ENCODE measurements at places on chromosomes 7 and 10. TPM values are rescaled to one million over a fixed set of nuclear protein-coding genes. Genes with fewer than 3 reads are reported as not detected.

- DNase-seq: no peak
Observed at GRCh38 chr7:151433721-151434400, 6.1 kb downstream of the CRYGN start.

DNA sequence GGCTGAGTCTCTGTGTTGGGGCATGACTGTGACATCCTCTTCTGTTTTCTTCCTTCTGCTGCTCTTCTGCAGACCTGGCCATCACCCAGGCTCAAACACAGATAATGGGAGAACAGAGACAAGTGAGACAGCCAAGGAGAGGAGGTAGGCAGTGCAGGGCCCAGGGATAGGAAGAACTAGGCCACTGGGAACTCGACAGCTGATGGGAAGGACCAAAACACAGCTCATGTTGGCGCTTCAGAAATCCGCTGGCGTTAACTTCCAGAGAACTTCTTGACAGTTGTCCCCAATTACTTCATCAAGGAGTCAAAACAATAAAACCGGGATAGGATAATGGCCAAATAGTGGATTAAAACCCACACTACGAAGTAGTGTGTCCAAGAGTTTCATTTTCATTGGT, 97.0 kb upstream of the PALS2 start:
- DNase-seq: no peak

GRCh38 chr7:130959743-130960207, 225.8 kb upstream of the KLF14 start:
- peak; percentile 90 for DNase-seq

DNA sequence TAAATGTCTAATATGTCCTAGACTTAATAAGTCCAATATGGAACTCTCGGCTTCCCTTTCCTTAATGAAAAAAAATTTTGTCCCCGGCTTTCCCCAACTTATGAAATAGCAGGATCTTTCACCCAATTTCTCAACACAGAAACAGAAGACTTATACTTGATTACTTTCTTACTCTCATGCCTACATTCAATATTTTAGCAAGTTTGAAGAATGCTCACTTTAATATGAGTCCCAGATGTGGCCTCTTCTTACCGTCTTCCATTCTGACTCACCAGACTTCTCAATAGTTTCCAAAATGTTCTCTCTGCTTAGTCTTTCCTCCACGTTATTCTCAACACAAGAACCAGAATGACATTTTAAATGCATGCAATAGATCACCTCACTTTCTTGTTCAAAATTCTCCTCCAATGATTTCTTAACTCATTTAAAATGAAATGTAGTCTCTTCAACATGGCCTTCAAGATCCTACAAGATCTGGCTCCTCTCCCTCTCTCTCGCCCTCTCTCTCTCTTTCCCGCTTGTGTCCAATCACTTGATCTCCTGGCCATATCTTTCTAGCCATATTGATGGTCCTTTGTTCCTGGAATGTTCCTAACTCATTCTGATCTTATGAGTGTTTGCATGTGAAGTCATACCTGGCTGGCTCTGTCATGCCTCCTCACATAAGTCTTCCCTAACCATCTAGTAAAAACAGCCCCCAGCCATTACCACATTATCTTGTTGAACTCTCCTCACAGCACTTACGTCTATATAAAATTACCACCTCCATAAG, 119.7 kb upstream of the FAM3C start:
- DNase-seq: no peak

Gene ZNF467
- total RNA-seq: 2.4 TPM

Gene ABCC2
- 0.90 TPM for total RNA-seq

DNA sequence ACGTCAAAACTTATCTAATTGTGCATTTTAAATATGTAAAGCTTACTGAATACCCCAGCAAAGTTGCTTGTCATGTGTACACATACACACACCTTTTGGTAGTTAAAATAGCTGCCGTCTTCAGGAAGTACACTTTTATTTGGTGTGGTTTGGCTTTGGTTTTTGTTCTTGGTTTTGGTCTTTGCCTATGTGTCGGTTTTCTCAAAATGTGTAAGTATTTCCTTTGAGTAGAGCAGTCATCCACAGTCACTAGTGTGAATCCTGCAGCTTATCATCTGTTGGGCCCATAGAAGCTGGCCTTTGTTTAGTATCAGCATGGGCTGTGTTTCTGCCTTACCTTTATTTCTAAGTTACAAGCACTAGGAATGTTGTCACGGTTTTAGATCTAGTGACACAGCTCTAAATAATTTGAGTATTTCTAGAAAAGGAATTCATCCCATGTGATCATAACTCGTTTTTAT, 35.3 kb downstream of the NET1 start:
- peak; percentile 18 for DNase-seq

DNA sequence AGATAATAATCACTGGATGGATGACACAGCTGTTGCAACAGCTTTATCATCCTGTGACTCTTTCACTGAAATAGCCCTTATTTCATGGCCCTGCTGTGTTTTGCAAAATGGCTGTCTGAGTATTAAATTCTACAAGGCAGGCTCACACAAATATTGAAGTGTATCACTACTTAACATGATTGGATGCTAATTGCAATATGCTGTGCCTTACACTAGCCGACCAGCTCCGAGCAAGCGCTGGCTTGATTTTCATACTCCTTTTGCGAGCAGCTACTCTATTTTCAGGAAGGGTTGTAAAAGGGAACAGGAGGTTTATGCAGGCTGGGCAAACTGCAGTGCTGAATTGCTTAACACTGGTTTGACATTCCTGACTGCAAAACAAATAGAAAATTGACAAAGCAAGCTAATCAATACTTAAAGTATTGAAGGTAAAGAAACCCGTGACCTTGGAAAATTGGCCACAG, 121.6 kb downstream of the CACNB2 start:
- no peak for DNase-seq

DNA sequence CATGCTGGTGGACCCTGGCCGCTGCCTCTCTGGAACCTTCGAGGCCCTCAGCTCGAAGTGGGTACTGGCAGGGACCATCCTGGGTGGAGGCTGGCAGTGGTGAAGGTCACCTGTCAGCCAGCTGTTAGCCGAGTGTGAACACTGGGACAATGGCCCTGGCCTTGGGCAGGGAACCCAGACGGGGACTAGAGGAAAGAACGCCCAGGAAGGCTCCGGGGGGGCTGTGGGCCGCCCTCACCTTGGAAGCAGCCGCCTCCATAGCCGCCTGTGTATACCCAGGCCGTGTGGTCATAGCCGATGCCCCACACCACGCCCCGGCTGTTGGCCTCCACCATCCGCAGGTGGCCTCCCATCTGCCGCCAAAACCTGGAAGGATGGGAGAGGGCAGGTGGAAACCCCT, 17.6 kb downstream of the BHLHA15 start:
- no peak for DNase-seq

DNA sequence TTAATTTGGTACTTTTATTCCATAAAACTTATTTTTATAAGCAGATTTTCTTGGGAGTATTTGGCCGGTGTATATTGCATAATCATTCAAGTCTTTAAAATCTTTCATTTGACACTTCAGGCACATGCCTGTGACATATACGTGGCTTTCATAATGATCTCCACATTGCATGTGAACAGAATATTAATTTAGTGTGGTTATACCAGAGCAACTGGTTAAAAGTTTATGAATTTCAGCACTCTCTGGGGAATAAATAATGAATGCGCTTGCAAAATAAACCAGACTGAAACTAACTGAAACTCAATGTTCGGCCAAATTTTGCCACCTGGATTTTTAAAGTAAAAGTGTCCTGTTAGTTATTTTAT, 242.3 kb downstream of the GLI3 start:
- DNase-seq: no peak

- no peak for DNase-seq
Observed at GRCh38 chr7:154909241-154910105, 93.5 kb downstream of the PAXIP1 start.

Gene GSAP
- total RNA-seq: 1.5 TPM

- no peak for DNase-seq
Observed at GRCh38 chr7:82714883-82715282, 271.3 kb upstream of the CACNA2D1 start.

Gene ITGB8
- 1.2 TPM for total RNA-seq

DNA sequence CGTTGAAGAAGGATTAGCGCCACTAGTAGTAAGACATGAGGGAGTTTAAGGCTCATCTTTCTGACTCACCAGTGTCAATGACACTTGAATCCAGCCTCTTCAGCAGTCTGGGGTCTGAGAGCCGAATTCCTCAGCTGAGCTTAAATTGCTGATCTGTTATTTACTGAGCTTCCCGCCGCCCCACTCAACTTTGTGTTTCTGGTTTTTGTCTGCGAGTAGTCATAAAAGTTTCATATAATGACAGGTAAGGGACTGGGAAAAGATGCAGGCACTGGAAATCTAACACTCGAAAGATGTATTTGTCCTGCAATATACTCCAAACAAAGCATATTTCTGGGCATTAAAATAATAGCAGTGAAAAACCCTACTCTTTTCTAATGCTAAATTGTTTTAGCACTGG, 51.2 kb upstream of the RELN start:
- DNase-seq: no peak

GRCh38 chr7:66142996-66143395, 28.3 kb downstream of the CRCP start:
- DNase-seq: no peak

Gene ACSL5
- total RNA-seq: 0.17 TPM

Gene SLF2
- 17.4 TPM for total RNA-seq

DNA sequence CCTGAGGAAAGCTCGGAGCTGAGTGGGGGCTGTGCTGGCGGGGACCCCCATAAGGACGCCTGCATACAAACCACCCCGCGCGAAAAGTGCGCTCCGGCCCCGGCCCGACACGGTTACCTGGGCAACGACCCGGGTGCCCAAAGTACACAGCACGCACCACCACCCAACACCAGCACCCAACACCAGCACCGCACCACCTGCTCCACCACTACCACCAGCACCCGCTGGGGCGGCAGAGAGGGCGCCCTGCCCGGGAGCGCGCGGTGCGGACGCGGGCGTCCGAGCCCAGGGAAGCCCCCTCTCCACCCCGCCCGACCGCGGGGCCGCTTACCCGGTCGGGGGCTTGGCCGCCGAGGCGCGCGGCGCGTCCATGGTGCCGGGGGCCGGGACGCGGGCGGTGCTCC, 345 bp downstream of the COBL start:
- no peak for DNase-seq

GRCh38 chr10:132460071-132460470, 63.1 kb downstream of the PWWP2B start:
- no peak for DNase-seq

DNA sequence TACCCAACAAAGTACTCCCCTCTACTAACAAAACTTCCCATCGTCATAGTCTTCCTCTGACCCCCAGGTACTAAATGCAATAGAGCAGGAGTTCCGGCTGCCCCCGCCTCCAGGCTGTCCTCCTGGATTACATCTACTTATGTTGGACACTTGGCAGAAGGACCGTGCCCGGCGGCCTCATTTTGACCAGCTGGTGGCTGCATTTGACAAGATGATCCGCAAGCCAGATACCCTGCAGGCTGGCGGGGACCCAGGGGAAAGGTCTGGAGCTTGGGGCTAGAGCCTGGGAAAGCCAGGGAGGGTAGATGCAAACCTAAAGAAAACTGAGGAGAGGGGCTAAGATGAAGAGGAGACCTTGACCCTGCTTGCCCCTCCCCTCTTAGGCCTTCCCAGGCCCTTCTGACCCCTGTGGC, 15.3 kb downstream of the EPHB6 start:
- DNase-seq: no peak

DNA sequence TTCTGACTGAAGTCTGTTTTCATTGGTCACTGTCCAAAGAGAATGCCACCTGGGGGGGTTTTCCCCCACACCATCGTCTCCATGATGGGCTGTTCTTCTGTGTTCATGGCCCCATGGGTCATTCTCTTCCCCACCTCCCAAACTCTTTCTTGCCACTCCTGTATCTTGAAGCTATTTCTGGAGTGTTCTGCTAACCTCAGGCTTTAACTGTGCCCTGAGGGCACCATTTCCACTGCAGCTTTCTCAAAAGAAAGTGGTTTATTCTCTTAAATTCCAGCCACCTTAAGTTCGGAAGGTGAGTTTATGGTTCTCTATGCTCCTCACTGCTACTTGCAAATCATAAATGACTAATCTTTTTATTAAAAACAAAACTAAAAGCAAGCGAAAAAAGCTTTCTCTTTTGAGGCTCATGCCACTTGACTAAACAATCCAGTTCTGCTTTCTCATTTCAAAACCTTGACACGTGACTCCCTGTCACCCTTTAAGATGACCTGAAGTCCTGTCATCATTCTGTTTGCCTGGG, 7.4 kb upstream of the APBB1IP start:
- DNase-seq: no peak

DNA sequence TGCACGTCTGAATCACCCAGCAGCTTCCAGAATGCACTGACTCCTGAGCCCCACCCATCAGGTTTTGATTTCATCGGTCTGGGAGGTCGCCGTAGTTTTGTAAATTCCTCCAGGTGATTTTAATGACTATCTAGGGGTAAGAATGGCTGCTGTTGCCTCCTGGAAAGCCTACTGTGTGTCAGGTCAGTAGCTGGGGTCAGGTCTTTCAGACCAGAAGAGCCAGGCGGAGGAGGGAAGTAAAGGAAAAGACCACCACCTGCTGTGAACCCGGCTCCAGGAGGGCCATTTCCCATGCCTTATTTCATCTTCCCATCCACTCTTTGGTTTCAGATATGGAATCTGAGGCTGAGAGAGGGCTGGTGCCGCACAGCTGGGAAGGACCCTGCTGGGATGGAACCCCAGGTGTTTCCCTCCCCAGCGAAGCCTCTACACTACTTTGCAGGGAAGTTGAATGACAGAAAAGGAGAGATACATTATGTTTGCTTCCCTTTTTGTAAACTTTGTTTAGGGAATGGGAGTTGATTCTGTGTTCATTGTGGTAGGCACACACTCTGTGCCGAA, 19.8 kb downstream of the ADAMTS14 start:
- no peak for DNase-seq

GRCh38 chr7:90832726-90833125, 236.6 kb downstream of the CDK14 start:
- DNase-seq: no peak

DNA sequence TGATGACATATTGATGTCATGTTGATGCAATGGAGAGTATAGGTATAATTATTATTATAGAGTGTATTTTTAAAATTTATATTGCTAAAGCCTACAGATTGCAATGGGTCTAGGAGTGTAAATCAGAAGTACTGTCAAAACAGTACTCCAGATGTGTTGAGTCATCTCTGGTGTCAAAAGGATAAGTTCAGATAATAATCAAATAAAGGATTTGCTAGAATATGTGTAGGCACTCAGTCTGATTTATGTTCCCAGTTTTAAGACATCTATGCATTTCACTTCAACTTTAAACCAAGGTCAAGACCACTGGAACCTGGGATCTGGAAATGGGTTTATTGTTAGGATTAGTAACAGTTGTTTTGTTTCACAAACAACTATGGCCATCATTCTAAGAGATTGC, 342.3 kb upstream of the BMPER start:
- no peak for DNase-seq

GRCh38 chr10:16999665-17000451, 129.8 kb downstream of the CUBN start:
- DNase-seq: no peak

Gene BEND7
- total RNA-seq: 5.7 TPM

- DNase-seq: no peak
Observed at GRCh38 chr7:72118366-72118765, 293.8 kb downstream of the CALN1 start.

Gene PIK3AP1
- 3.0 TPM for total RNA-seq

DNA sequence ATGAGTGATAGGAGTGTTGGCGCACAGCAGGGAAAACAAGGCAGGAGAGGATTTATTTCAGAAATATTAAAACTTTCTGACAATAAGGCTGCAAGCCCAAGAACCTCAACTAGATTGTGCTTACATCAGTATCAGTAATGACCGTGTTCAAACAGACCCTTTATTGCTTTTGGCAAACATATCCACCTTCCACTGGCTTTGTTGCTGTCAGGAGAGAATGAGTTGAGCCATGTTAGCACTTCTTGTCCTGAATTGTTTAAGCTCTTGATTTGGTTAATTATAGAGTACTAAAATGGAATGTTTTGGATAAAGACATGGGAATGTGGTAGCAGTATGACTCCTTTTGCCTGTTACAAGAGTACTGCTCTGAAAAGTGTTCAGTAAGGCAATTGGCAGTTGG, 3.8 kb downstream of the AHCYL2 start:
- no peak for DNase-seq

Measured in HT1080 (cell line).